ENCODE measurements at places on chromosomes 4 and X.
A peak's percentile ranks its signal among the peaks of the same experiment; 100 is the strongest.

DNA sequence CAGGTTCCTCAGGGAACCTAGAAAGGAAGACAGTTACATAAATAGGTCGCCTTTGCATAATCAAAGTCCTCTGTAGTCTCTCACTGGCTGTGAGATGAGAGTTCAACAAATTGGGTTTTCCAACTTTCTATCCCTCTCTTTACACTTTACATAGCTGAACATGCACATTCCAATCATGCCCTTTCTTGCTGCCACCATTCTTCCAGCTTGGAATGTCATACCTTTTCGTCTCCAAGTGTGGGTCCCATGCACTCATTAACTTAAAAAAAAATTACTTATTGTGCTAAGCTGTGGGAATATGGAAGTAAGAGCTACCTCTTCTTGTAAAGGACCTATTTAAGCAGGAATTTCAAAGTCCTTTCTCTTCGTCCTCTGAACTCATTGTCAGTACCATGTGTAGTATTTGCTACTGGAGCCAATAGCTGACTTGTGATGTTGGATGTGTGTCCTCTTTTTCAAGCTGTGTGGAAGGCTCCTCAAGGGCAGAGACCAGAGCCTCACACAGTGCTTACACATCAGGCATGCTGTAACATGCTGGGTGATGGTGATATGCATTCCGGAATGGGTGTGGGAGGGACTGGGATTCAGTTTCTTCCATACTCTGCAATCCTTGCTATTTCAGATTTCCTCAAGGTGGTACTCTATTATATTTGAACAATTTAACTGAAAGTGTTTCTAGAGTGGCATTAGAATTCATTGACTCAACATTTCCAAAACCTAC, 7.1 kb downstream of the ENOPH1 start:
- no peak for DNase-seq

- peak; percentile 27 for DNase-seq
Measured at GRCh38 chr4:152117520-152117919, 356.7 kb upstream of the GATB start.

DNA sequence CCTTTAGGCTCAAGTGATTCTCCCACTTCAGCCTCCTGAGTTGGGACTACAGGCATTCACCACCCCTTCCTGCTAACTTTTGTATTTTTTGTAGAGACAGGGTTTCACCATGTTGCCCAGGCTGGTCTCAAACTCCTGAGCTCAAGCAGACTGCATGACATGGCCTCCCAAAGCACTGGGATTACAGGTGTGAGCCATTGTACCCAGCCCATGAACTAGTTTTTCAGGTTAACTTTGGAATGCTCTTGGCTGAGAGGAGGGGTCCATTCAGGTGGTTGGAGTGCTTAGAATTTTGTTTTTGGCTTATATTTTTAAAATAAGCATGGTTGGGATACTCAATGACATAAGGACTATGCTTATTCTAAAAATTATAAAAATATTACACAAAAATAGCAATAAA, 355.7 kb upstream of the MAGEB16 start:
- DNase-seq, result no peak

GRCh38 chr4:105674011-105674410, 34.5 kb downstream of the INTS12 start:
- DNase-seq, result no peak

DNA sequence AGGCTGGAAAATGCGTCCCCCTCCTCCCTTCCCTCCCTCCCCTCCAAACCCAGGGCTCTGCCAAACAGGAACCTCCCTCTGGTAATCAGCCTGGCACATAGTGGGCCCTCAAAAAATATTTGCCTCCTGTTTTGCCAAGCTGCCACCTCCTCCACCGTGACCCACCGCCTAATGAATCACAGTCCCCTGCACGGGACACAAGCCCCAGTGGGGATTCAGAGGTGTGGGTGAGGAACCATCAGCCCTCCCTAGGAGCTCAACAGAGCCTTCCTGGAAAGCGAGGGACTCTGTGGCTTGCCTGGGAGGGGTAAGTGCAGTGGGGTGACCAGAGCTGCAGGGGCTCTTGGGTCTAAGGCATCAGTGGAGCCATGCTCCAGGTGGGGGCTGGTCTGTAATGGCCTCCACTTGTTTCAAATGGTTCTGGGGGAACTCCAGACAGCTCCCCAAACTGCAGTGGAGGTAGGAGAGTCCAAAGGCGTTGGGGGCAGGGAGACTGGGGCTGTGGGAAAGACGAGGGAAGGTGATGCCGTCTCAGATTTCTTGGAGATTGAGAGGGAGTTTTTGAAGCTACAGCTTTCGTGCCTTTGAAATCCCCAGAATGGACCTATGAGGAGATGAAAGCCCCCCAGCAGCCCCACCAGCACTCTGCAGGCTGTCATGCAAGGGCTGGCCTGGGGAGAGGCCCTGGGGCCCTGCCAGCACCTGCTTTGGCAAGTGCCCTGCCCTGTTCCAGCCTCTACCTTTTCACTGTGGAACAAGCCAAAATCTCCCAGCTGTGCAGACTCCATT, 1.0 kb upstream of the PPP2R2C start:
- DNase-seq, result peak; percentile 42

DNA sequence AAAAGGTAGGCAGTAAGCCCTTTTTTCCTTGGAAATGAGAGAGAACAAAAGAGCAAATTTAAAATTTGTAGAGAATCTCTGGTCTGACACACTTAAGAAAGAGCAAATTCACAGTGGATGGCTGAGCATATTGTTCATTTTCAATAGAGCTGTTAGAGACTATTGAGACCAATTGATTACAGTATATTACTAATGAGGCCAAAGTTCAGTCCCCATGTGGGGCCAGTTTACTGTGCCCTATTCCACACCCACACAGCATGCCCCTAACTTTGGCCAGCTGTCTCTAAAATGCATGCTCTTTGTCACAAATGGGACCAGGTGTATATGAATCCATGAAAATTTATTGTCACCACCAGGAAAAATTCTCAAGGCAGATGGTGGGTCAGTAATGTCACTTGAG, 470.5 kb downstream of the PCDH7 start:
- no peak for DNase-seq

DNA sequence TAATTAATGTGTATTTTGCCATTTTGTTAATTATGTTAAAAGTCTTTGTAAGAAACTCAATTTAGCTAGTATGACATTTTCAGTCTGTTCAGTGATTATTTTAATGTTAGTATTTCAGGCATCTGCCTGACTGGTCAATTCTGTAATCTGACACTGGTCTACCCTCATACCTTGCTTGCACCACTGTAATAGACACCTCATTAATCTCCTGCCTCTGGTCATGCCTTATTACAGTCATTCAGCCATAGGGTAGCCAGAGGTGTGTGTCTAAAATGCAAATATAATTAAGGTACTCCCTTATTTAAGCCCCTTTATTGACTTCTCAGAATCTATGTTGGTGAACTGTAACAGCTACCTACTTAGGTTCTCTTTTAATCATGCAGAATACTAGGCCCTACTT, 861.1 kb upstream of the IGFBP7 start:
- DNase-seq, result no peak

DNA sequence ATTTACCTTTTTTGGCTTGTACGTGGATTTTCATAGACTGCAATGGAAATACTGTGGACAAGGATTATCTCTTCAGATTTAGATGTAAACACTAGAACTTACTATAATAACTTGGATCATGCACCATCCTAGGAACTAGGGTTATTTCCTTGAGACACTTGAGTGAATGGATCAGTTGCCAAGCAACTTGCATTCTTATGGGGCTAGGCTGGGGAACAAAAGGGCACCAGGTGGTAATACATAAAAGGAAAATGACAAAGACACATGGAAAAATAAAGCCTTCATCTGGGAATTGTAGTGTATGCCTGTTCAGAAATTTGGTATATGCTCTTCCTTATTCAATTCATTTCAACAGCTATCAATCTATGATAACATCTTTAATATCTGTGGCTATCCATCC, 247.1 kb downstream of the SPRY1 start:
- no peak for DNase-seq

DNA sequence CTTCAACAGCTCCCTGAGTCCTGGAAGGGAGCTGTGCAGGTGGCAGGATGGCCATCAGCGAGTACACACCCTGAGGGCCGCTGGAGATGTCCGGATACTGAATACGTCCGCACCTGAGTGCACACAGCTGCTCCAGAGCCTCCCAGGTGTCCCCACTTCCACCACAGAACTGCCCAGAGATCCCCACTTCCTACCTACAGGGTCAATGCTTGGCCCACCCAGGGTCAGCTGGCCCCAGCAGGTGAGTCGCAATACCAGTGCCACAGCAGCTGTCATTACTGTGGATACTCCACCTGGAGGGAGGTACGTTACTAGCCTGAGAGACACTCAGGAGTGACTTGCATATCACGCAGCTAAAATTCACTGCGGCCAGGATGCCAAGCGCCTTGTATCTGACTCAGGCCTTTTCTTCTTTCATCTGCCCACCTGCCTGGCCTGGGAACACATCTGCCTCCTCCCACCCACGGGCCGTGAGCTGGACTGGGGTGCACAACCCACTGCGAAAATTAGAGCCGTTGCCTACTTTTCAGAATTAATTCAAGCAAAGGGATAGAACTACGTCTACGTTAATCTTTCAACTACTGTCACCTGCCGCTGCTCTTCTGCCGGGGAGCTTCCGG, 9.4 kb downstream of the C4orf50 start:
- DNase-seq, result no peak

DNA sequence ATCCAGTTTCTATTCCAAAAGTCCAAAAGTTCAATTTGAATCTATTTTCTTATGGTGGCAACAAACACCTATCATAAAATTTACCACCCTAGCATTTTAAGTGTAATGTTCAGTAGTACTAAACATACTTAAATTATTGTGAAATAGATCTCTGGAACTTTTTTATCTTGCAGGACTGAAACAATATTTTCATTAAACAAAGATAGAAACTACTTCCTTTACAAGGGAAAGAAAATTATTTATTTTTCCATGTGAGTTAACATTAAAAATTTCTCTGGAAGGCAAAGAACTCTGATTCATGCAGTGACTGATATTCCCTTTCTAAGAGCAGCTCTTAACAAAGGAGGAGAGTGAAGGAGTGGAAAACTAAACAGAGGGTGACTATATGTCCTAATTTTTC, 40.2 kb downstream of the ADH7 start:
- DNase-seq, result no peak

Data from islet precursor cell (in vitro differentiated cells).